ENCODE measurements at places on chromosomes 13 and 19.

- DNase-seq = no peak
These were observed 453 bp downstream of the ZNF256 start for GRCh38 chr19:57947088-57947418.

GRCh38 chr13:112144616-112145550, 77.9 kb downstream of the SOX1 start:
- no peak for DNase-seq

- no peak for DNase-seq
These were observed 128.1 kb downstream of the KL start for GRCh38 chr13:33144358-33144784.

DNA sequence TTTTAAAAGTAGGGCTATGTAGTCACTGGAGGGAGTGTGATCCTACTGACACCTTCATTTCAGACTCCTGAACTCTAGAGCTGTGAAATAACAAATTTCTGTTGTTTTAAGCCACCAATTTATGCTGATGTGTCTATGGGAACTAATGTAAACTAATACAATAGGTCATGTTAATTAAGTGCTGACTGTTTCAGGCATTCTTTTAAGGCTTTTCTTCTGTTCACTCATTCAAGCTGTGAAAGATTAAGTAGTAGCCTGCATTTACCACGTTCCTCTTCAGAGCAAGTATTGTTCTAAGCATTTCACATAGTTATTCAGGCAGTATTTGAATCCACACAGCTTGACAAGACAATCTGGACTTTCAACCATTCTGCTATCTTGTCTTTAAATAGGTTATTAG, 1135.0 kb downstream of the SLITRK1 start:
- DNase-seq = no peak

- no peak for DNase-seq
These were observed 799 bp downstream of the MYBPC2 start for GRCh38 chr19:50433201-50434180.

GRCh38 chr19:20416661-20417060, 148.9 kb downstream of the ZNF737 start:
- no peak for DNase-seq

DNA sequence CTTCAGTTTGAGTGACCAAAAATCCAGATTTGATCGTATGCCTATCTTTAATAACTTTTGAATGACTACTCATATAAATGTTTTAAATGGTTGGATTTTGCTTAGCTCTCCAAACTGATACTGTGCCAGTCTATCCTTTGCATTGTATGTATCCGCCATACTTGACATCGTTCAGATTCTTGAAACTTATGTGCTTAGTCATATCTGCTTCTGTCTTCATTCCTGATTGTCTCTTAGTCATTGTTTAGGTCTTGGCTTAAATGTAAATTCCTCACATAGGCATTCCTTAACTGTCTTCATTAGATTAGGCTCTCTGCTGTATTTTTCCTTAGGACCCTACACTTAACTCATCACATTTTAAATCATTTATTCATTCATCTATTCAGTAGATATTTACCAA, 126.0 kb downstream of the PCCA start:
- no peak for DNase-seq

GRCh38 chr13:40175639-40176038, 490.8 kb downstream of the FOXO1 start:
- no peak for DNase-seq

- no peak for DNase-seq
These were observed 111.7 kb downstream of the MIPEP start for GRCh38 chr13:23777575-23777870.

DNA sequence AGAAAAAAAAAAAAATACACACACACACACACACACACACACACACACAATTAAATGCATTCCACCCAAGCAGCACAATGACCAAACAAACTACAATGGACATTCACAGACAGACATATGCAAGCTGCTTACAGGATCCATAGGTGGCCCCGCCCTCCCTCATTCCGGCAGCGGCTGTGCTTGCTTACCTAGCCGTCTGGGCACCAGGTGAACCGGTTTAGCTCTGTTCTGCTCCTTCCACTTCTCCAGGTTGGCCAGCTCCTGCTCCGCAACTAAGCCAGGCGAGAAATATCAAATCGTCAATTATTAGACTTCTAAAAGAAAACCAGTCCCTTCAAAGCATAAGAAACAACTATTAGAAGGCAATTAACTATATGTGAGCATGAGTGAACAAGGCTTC, 23.1 kb downstream of the EPSTI1 start:
- no peak for DNase-seq

- DNase-seq = no peak
These were observed 80.2 kb downstream of the SPACA7 start for GRCh38 chr13:112456138-112457056.

DNA sequence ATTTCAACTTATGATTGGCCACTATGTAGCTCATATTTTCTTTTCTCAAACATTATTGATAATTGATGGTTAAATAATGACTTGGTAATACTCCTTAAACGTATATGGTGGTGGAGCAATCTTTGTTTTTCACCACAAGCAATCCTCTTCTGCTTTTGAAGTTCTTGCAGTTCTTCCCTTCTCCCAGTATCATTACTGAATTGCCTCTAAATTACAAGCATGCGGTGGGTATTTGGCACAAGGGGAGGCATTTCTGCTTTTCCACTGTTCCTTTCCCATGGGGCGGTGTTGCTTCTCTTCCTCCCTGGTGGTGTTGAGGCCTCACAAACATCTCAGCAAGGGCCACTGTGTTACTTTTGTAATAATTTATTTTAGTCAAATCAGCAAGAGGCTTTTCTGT, 234.4 kb upstream of the RXFP2 start:
- DNase-seq = no peak

GRCh38 chr19:54297759-54298305, 15.1 kb downstream of the LILRA5 start:
- DNase-seq = no peak
